ENCODE measurements at places on chromosomes 3 and 15. TPM values are rescaled to one million over a fixed set of nuclear protein-coding genes. Genes with fewer than 3 reads are reported as not detected.

LTF gene
- total RNA-seq, result not detected

DNA sequence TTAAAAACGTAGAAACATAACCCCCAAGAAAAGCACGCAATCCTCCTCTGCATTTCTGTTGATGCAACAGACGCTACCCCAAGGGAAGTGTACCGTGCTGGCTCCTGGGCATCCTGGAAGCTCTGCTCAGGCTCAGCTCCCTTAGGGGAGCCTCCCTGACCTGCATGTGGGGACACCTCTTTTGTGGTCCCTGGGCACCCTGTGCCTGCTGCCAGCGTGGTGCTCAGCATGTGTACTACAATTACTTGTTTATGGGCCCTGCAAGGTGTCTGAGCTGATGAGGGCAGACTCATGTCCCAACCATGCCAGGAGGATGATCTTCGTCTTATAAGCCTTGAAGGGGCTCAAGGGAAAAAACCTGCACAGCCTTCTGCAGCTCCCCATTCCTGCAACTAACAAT, 18.3 kb downstream of the EHD4 start:
- H3K36me3 ChIP-seq, result peaks cover 44% of the 10 kb centered on the region
- H3K27me3 ChIP-seq, result no peaks in the 10 kb centered on the region
- no peak overlapping the region for H3K4me3 ChIP-seq
- no peak for DNase-seq

GRCh38 chr3:45937206-45938042, 5.8 kb upstream of the CXCR6 start:
- H3K36me3 ChIP-seq, result peaks cover 23% of the 10 kb centered on the region
- peaks cover 21% of the 10 kb centered on the region for H3K4me1 ChIP-seq
- no peak overlapping the region for H3K4me3 ChIP-seq
- no peaks in the 10 kb centered on the region for H3K27me3 ChIP-seq

DNA sequence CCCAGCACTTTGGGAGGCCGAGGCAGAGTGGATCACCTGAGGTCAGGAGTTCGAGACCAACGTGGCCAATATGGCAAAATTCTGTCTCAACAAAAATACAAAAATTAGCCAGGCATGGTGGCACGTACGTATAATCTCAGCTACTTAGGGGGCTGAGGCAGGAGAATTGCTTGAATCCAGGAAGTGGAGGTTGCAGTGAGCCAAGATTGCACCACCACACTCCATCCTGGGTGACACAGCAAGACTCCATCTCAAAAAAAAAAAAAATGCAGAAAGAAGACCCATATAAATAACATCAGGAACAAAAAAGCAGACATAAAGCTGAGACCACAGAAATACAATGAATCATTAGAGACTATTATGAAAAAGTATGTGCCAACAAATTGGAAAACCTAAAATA, 235.2 kb upstream of the VEPH1 start:
- H3K4me3 ChIP-seq, result no peak overlapping the region
- DNase-seq, result no peak

GRCh38 chr3:175383813-175384212, 524.7 kb downstream of the NAALADL2 start:
- no peak for DNase-seq
- no peaks in the 10 kb centered on the region for H3K4me1 ChIP-seq
- H3K27me3 ChIP-seq, result no peaks in the 10 kb centered on the region
- H3K4me3 ChIP-seq, result no peak overlapping the region
- H3K36me3 ChIP-seq, result no peaks in the 10 kb centered on the region

LINGO1 gene
- not detected for total RNA-seq

GOLGA8M gene
- total RNA-seq, result 8.3 TPM

Measured in naive thymus-derived CD8-positive, alpha-beta T cell (primary cell).